Left lung (tissue), 14 donors: ENCODE measurements at places on chromosomes 1 and 21.

DNA sequence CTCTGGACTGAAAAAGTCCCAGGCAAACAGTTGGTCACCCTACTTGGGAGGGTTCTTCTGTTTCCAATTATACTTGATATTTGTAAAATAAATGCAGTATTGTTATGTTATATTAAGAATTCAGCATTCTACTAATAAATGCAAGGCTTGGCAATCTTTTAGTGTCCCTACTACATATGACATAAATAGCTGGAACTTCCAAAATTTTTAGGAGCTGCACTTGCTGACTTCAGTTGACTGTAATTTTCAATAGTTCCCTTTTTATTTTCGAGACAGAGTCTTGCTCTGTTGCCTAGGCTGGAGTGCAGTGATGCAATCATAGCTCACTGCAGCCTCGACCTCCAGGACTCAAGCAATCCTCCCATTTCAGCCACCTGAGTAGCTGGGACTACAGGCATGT is 20.0 kb downstream of the FOXD3 start:
- DNase-seq, result no peak

GRCh38 chr1:248808876-248809275 is 16.8 kb downstream of the SH3BP5L start:
- no peak for DNase-seq

- no peak for DNase-seq
Measured at GRCh38 chr1:155978973-155979429, 654 bp upstream of the ARHGEF2 start.

GRCh38 chr1:114545796-114546195 is 34.8 kb upstream of the TRIM33 start:
- no peak for DNase-seq

DNA sequence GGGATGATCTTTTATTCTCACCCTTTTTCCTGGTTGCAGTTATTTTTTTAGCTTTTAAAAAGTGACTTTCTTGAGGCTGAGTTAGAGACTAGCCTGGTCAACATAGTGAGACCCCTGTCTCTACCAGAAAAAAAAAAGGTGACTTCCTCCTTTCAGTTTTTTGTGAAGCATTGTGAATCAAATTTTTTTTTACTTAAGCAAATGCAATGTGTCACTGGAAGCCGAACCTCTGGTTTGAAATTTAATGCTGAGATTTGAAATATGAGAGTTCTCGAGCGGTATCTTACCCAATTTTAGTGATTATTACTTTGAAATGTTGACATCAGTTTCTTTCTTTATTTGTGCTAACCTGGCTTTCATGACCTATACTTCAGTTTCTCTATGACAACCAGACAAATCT is 3.6 kb downstream of the CAP1 start:
- no peak for DNase-seq
